ENCODE measurements at places on chromosomes 6 and 20.

- no peak for DNase-seq
Measured at GRCh38 chr6:108846101-108846500, 2.1 kb upstream of the ARMC2 start.

GRCh38 chr6:91940801-91941200 is 1353.9 kb upstream of the MAP3K7 start:
- no peak for DNase-seq

- DNase-seq = no peak
Measured at GRCh38 chr6:143901885-143902750, 37.8 kb downstream of the ZC2HC1B start.

GRCh38 chr6:20351534-20351933 is 50.1 kb upstream of the E2F3 start:
- no peak for DNase-seq

- no peak for DNase-seq
Measured at GRCh38 chr20:32681175-32682084, 7.7 kb upstream of the C20orf203 start.

DNA sequence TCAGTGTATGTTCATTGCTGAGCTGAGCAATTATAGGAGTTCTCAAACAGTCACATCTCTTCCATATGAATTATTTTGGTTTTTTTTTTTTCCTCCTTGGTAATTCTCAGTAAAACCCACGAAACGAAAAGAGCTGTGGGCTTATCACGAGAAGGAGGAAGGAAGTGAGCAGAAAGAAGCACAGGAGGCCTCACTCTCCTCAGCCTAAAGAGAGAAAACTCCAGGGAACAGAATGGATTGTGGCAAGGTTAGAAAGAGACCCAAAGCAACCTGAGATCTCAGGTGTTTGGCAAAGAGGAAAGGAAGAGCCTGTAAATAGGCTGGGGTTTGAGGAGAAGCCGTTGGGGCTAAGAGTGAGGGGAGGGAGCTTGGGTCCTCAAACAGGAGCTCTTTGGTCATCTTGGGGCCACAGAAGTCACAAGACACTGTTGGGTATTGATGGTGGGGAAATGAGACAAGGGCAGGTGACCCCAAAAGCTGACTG is 67.8 kb upstream of the CITED2 start:
- no peak for DNase-seq

DNA sequence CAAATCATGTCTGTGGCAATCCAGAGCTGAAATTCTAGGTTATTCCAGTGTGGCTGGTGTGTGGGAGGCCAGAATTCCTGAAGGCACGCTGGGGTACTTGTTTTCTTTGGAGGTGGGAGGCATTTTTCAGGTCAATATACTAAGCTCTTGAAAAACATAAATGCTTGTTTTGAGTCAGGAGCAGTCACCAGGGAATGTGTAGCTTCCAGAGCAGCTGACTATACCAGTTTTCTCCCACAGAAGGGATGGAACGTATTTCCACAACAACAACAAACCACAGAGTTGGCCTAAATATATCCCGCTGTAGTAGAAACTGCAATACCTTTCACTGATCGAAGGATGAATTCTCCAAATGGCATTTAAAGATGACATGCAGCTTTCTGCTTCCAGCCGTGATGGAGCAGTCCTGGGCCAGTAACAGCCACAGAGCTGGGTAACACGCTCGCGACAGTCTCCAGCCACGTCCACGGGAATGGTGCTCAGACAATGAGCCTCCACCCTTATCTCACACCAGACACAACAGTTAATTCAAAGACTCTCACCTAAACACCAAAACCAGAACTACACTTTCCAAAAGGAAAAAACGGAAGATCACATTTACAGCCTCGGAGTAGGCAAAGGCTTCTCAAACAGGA is 23.2 kb downstream of the CHRNA4 start:
- no peak for DNase-seq

All from stimulated activated CD4-positive, alpha-beta T cell treated with anti-CD3 and anti-CD28 coated beads, Interleukin-4, amount 100 ng/mL, for 1 hour (primary cell).